SJCRH30 (cell line): ENCODE measurements at places on chromosomes 5 and 9. TPM values are rescaled to one million over a fixed set of nuclear protein-coding genes. Genes with fewer than 3 reads are reported as not detected.

The PLAC8L1 gene
- total RNA-seq = 0.33 TPM in 1 of 2 replicates, not detected in the other

The EEIG1 gene
- 4.0 and 5.0 TPM in 2 replicates for total RNA-seq

The SMIM33 gene
- total RNA-seq = not detected in 2 replicates

The TMEM250 gene
- total RNA-seq = 31.8 and 34.0 TPM in 2 replicates

The OLFM1 gene
- total RNA-seq = not detected in 2 replicates

The HMMR gene
- 74.1 and 92.5 TPM in 2 replicates for total RNA-seq

The LECT2 gene
- not detected in 2 replicates for total RNA-seq

The GFRA3 gene
- total RNA-seq = 0.15 TPM in 1 of 2 replicates, not detected in the other

The MACIR gene
- total RNA-seq = 17.2 and 19.1 TPM in 2 replicates

The CDX1 gene
- not detected in 2 replicates for total RNA-seq

The LRRC14B gene
- not detected in 2 replicates for total RNA-seq

The IRGM gene
- total RNA-seq = not detected in 2 replicates

The FOXD4L3 gene
- total RNA-seq = 0.71 and 0.86 TPM in 2 replicates

The TOR4A gene
- total RNA-seq = 4.0 and 4.4 TPM in 2 replicates

The FBP1 gene
- total RNA-seq = not detected in 2 replicates

The PDLIM4 gene
- total RNA-seq = 65.4 and 66.3 TPM in 2 replicates

- DNase-seq = no peak
- no peak overlapping the region for H3K4me3 ChIP-seq
- H3K36me3 ChIP-seq = no peaks in the 10 kb centered on the region
- H3K27ac ChIP-seq = no peak overlapping the region
These were observed 7.4 kb downstream of the NPR2 start for GRCh38 chr9:35798658-35799374.

GRCh38 chr9:120944434-120944843 lies 17.8 kb upstream of the TRAF1 start:
- H3K4me3 ChIP-seq = no peak overlapping the region
- no peak for DNase-seq
- H3K4me1 ChIP-seq = peaks cover 13% of the 10 kb centered on the region
- H3K36me3 ChIP-seq = no peaks in the 10 kb centered on the region

- no peaks in the 10 kb centered on the region for H3K27me3 ChIP-seq
- H3K4me1 ChIP-seq = peaks cover 28% of the 10 kb centered on the region
- no peaks in the 10 kb centered on the region for H3K36me3 ChIP-seq
- H3K4me3 ChIP-seq = no peak overlapping the region
- DNase-seq = no peak
These were observed 403.7 kb upstream of the ZNF608 start for GRCh38 chr5:125150041-125150669.

GRCh38 chr9:89744730-89745129 lies 139.9 kb downstream of the GADD45G start:
- DNase-seq = no peak
- H3K4me1 ChIP-seq = peaks cover 51% of the 10 kb centered on the region
- no peak overlapping the region for H3K27ac ChIP-seq
- H3K4me3 ChIP-seq = no peak overlapping the region
- no peaks in the 10 kb centered on the region for H3K27me3 ChIP-seq
- no peaks in the 10 kb centered on the region for H3K36me3 ChIP-seq

DNA sequence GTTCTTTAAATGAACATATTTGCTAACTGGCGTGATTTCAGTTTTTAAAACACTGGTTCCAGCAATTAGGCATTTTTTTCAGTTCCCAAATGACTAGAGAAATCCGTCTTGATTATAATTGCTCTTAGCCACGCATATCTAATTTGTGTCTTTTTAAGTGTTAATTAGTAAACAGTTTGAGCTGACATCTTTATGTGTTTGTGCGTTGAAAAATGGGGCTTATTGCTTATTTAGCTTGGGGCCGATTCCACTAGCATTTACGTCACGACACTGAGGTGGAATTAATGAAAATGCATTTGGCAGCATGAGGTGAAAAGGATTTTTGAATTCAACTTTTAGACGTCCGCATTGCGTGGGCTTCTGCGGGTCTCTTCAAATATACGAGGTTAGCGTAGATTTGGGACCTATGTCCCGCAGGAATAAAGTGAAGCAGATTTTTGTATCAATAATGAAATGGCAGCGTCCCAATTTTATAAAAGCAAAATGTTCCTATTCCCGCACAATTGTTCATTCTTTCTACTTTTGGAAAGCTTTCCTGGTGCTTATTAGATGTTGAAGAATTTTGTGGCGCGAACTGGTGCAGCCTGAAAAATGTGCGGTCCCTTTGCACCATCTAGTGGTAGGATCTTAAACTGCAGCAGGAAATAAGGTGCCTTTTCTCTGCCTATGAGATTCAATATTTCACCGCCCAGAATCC lies 122.7 kb upstream of the LMX1B start:
- no peak overlapping the region for H3K27ac ChIP-seq
- DNase-seq = peak; percentile 54
- no peaks in the 10 kb centered on the region for H3K36me3 ChIP-seq
- H3K27me3 ChIP-seq = no peaks in the 10 kb centered on the region

GRCh38 chr5:14547666-14548065 lies 33.9 kb upstream of the OTULINL start:
- H3K27me3 ChIP-seq = no peaks in the 10 kb centered on the region
- no peaks in the 10 kb centered on the region for H3K4me1 ChIP-seq
- DNase-seq = no peak

- no peak overlapping the region for H3K27ac ChIP-seq
- H3K4me1 ChIP-seq = peaks cover 12% of the 10 kb centered on the region; the same call in 1 of the 2 replicates
- no peaks in the 10 kb centered on the region; the same call in none of the 2 replicates for H3K27me3 ChIP-seq
These were observed 111.7 kb downstream of the ESM1 start for GRCh38 chr5:54873691-54874090.

DNA sequence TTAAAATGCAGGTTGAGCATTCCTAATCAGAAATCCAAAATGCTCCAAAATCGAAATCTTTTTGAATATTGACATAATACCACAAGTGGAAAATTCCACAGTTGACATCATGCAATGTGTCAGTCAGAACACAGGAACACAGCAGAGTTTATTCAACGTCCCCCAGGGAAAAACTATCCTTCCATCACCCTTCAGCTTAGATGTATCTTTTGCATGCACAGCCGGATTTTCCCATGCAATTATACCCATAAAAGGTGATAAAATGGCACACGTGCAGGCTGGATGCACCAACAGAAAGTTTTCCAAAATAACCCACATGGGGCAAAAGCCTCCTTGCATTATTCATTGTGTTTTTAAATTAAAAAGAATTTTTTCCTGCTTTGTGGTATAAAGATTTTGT lies 71.2 kb downstream of the RAB24 start:
- H3K36me3 ChIP-seq = no peaks in the 10 kb centered on the region
- no peak for DNase-seq
- H3K27me3 ChIP-seq = peaks cover 9% of the 10 kb centered on the region; the same call in 1 of the 2 replicates
- no peaks in the 10 kb centered on the region for H3K4me1 ChIP-seq
- no peak overlapping the region for H3K27ac ChIP-seq
- H3K4me3 ChIP-seq = no peak overlapping the region

DNA sequence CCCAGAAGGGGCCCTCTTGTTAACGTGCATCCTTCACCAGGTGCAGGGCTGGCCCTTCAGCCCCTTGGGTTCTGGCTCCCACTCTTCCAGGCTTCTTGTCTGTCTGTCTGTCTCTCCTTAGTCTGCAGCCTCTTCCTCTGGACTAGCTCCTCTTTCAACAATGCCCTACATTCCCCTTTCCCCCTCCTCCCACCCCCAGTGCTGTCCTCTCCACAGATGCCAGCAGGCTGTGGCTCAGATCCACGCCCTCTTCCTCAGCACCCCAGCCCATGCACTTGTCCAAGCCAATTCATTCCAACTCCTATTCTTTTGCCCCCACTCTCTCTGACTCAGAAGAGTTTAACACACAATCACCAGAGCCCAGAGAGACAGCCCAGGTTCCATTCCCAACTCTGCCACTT lies 45.2 kb upstream of the ALDH1B1 start:
- no peaks in the 10 kb centered on the region for H3K4me1 ChIP-seq
- no peaks in the 10 kb centered on the region for H3K36me3 ChIP-seq
- no peak overlapping the region for H3K27ac ChIP-seq
- DNase-seq = no peak
- no peak overlapping the region for H3K4me3 ChIP-seq

DNA sequence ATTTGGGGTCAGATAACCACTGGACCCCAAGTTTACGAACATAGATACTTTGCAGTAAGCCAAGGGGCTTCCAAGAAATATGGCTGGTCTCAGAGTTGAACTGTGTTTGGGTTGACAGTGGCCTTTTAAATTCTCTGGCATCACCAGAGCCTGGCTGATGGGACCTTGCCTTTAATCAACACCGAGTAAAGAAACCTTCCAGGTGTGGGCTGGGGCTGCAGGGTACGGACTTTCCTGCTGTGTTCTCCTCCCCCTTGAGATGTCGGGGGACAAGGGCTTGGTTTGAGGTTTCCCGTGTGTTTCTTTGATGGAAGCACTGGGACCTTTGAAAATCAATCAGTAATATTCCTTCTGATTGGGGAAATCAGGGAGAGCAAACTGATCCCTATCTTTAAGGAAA lies 140.1 kb downstream of the MTX3 start:
- no peaks in the 10 kb centered on the region for H3K27me3 ChIP-seq
- no peak for DNase-seq
- no peak overlapping the region for H3K4me3 ChIP-seq

DNA sequence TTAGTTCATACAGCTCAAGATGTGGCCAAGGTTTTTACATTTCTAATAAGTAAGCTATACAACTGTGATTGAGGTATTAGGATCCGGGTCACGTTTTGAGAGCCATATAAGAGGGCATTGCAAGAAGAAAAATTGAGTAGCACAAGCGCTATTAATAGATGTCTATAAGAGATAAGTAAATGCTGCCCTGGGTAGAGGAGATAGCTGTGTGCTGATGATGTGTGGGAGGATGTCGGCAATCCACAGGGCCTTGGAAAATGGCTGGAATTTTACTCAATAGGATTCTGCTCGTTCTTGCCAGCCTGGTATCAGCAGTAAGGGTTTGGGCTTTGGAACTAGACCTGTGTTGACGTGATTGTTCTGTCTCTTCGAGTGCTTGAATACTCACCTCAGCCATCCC lies 41.6 kb downstream of the CSF1R start:
- H3K4me1 ChIP-seq = peaks cover 15% of the 10 kb centered on the region
- no peaks in the 10 kb centered on the region for H3K27me3 ChIP-seq
- no peak overlapping the region for H3K4me3 ChIP-seq
- peaks cover 73% of the 10 kb centered on the region for H3K36me3 ChIP-seq
- no peak for DNase-seq
- H3K27ac ChIP-seq = no peak overlapping the region

- H3K4me3 ChIP-seq = no peak overlapping the region
- H3K27me3 ChIP-seq = no peaks in the 10 kb centered on the region
- no peak for DNase-seq
- H3K27ac ChIP-seq = no peak overlapping the region
These were observed 16.7 kb upstream of the NEURL1B start for GRCh38 chr5:172624083-172624995.

DNA sequence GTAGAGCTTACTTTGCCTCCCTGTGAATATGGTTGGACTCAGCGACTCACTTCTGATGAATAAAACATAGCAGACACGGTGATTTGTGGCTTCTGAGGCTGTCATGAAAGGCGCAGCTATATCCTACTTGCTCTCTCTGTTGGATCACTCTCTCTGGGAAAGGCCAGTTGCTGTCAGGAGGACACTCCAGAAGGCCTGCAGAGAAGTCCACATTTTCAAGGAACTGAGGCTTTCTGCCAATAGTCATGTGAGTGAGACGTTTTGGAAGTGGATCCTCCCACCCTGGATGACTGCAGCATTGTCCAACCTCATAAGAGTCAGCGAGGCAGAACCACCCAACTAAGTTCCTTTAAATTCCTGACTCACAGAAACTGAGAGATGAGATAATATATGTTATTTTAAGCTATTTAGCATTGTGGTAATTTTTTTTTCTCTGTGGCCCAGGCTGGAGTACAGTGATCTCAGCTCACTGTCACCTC lies 156.0 kb upstream of the MAST4 start:
- H3K27me3 ChIP-seq = no peaks in the 10 kb centered on the region
- H3K4me3 ChIP-seq = no peak overlapping the region
- H3K4me1 ChIP-seq = no peaks in the 10 kb centered on the region
- no peak for DNase-seq

GRCh38 chr9:136104916-136105315 lies 9.8 kb upstream of the NACC2 start:
- no peak overlapping the region for H3K4me3 ChIP-seq
- H3K36me3 ChIP-seq = no peaks in the 10 kb centered on the region
- H3K27ac ChIP-seq = no peak overlapping the region

DNA sequence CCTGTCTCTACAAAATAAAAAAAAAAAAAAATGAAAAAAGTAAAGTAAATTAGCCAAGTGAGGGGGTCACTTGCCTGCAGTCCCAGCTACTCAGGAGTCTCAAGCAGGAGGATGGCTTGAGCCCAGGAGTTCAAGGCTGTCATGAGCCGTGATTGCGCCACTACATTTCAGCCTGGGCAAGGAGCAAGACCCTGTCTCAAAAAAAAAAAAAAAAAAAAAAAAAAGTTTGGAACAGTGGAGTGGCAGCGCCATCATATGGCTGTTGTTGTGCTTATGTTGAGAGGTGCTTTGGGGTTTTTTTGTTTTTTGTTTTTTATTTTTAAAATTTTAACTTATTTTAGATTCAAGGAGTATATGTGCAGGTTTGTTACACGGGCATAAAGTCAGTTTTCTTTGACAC lies 3.6 kb downstream of the BRIX1 start:
- H3K36me3 ChIP-seq = peaks cover 59% of the 10 kb centered on the region
- H3K27me3 ChIP-seq = no peaks in the 10 kb centered on the region
- H3K4me1 ChIP-seq = peaks cover 11% of the 10 kb centered on the region
- H3K27ac ChIP-seq = no peak overlapping the region
- H3K4me3 ChIP-seq = no peak overlapping the region

- no peak overlapping the region for H3K4me3 ChIP-seq
- peak; percentile 66 for DNase-seq
- H3K4me1 ChIP-seq = peaks cover 21% of the 10 kb centered on the region
- no peaks in the 10 kb centered on the region for H3K27me3 ChIP-seq
- H3K36me3 ChIP-seq = no peaks in the 10 kb centered on the region
These were observed 24.3 kb upstream of the UBAP2 start for GRCh38 chr9:34072868-34073590.

GRCh38 chr5:79561525-79561893 lies 47.6 kb upstream of the HOMER1 start:
- H3K27ac ChIP-seq = no peak overlapping the region
- no peaks in the 10 kb centered on the region for H3K27me3 ChIP-seq
- 0 out of 2 replicates have a peak, but pooled peaks cover 2% of the 10 kb centered on the region for H3K4me1 ChIP-seq
- H3K4me3 ChIP-seq = no peak overlapping the region
- no peak for DNase-seq

- H3K36me3 ChIP-seq = no peaks in the 10 kb centered on the region
- no peak for DNase-seq
- H3K4me3 ChIP-seq = no peak overlapping the region
- H3K27me3 ChIP-seq = no peaks in the 10 kb centered on the region
- no peak overlapping the region for H3K27ac ChIP-seq
These were observed 64.2 kb downstream of the MRPL36 start for GRCh38 chr5:1735320-1735970.

DNA sequence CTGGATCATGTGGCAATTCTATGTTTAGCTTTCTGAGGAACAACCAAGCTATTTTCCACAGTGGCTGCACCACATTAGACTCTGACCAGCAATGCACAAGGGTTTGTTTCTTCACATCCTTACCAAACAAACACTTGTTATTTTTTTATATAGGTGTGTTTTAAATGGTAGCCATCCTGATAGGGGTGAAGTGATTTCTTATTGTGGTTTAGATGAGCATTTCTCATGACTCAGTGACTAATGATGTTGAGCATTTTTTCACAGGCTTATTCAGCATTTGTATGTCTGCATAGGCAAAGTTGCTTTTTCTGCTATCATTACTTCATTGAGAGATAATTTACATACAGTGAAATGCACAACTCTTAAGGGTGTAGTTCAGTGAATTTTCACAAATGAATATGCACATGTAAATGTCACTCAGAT lies 36.0 kb downstream of the ANKRD33B start:
- no peak overlapping the region for H3K4me3 ChIP-seq
- no peak overlapping the region for H3K27ac ChIP-seq
- H3K36me3 ChIP-seq = no peaks in the 10 kb centered on the region
- H3K4me1 ChIP-seq = peaks cover 13% of the 10 kb centered on the region

GRCh38 chr9:121596515-121596914 lies 54.9 kb upstream of the DAB2IP start:
- no peak overlapping the region for H3K4me3 ChIP-seq
- no peak for DNase-seq
- peaks cover 9% of the 10 kb centered on the region for H3K4me1 ChIP-seq
- no peak overlapping the region for H3K27ac ChIP-seq
- H3K27me3 ChIP-seq = no peaks in the 10 kb centered on the region
